Lower leg skin (tissue), 4 donors: ENCODE measurements at places on chromosomes 6 and 20. TPM values are rescaled to one million over a fixed set of nuclear protein-coding genes. Genes with fewer than 3 reads are reported as not detected.

The FNDC1 gene
- not detected for total RNA-seq

The MDFI gene
- total RNA-seq, result 36.9 TPM

The GPR63 gene
- total RNA-seq, result 0.62 TPM

The MEP1A gene
- total RNA-seq, result not detected

The IRF4 gene
- 7.7 TPM for total RNA-seq

The SLC44A4 gene
- 4.4 TPM for total RNA-seq

The LY6G6F gene
- not detected for total RNA-seq

The MUCL3 gene
- total RNA-seq, result not detected

The HLA-DMB gene
- total RNA-seq, result 23.2 TPM

GRCh38 chr6:24051942-24052589 lies 73.9 kb upstream of the NRSN1 start:
- DNase-seq, result no peak

GRCh38 chr20:62643521-62644043 lies 1.3 kb downstream of the SLCO4A1 start:
- DNase-seq, result no peak

- no peak for DNase-seq
Measured at GRCh38 chr6:110103260-110103659, 76.2 kb downstream of the WASF1 start.

DNA sequence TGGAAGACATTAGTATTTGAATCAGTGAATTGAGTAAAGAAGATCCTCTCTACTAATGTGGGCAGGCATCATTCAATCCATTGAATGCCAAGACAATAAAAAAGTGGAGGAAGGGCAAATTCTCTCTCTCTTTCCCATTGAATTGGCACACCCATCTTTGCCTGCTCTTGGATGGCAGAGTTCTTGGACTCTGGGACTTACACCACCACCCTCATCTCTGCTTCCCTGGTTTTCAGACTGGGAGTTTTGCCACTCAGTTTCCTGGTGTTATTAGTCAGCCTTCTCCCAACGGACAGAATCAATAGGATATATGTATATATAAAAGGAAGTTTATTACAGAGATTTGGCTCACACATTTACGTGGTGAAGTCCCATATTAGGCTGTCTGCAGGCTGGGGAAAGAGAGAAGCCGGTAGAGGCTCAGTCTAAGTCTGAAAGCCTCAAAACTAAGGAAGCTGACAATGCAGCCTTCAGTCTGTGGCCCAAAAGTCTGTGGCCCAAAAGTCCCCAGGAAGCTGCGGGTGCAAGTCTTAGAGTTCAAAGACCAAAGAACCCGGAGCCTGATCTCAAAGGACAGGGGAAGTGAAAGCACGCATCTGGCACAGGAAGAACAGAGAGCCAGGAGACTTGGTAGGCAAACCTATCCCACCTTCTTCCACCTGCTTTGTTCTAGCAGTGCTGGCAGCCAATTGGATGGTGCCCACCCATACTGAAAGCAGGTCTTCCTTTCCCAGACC lies 64.4 kb downstream of the SMPDL3A start:
- no peak for DNase-seq

DNA sequence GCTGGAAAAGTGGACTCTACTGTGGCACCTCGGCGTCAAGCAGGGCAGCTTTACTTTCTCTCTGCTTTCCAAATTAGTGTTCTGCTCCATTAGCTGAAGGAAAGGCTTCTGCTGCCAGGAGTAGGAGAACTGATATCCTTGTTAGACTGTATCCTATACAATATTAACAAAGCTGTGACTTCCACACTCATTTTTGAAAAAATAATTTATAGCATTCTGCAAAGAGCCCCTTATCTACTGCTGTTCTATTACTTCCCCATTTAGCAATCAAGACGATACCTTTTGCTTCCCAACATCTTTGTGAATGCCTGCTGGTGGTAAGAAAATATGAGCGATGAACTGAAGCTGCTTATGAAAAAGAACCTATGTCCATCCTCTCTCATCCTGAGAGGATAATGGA lies 151.1 kb downstream of the UBE3D start:
- DNase-seq, result no peak

- DNase-seq, result peak; percentile 56
Measured at GRCh38 chr20:50837532-50838321, 42.9 kb downstream of the BCAS4 start.

- DNase-seq, result no peak
Measured at GRCh38 chr6:35202066-35202546, 11.7 kb upstream of the SCUBE3 start.

DNA sequence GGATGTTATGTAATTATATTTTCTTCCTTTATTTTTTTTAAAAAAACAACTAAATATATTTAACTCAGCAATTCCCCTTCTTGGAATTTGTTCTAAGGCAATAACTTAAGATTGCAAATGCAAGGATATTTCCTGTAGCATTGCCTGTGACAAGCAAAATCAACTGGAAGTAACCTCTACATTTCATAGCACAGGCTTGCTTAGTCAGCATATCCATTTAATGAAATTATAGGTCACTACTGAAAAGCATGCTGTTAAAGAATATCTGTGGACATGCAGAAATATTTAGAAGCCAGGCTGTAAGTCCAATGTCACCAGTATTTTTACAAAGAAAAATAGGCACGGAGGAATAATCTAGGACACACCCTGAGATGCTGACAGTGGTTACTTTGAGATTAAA lies 8.7 kb upstream of the MEP1A start:
- DNase-seq, result no peak

DNA sequence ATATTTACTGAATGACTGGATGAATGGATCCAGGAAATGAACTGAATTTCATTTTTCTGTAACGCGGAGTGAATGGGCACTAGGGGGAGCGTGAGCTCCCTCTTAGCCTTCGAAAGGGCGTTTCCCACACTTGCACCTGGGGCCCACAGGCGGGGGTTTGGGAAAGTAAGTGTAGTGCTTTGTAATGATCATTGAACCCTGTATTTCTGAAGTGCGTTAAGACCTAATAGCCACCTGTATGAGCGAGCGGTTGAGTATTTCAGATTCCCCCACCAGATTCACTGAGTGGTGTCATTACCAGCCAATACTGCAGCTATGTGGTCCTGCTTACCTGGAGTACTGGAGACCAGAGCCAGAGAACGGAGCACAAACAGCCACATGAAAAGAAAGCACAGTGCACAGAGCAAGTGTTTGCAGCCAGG lies 10.5 kb downstream of the SYTL3 start:
- no peak for DNase-seq

GRCh38 chr6:128395596-128395995 lies 124.8 kb downstream of the PTPRK start:
- no peak for DNase-seq

DNA sequence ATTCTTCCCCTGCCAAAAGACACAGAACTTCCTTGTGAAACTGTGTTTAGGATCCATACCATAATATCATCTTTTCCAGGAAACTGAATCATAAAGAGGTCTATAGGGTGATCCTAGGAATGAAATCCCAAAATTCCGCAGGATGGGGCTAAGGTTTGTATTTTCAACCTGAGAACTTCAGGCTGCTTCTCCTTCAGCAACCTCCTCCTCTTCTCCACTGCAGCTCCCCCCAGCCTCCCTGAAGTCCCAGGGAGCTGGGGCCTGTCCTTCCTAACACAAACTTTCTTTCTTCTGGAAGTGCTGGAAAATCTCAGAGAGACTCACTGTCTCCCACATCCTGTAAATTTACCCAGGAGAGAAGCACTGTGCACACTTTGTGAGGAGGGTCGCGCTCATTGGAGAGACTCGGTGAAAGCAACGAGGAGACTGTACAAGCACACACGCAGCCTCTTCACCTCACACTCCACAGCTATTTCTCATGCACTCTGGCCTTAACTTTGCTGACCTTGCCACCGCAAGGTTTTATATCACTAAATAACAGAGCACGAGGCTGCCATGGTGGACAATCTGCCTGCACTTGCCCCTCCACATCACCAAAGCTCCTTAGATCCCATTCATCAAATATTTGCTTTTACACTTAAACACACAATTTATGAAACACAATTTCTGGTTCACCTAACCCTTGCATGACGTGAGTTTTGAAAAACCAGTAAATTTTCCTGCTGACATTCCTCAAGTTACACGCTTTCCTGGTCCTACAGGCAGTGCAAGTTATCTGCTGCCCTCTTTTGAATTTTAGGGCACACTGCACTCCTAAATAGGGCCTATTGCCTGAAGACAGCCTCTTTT lies 14.3 kb downstream of the ID4 start:
- no peak for DNase-seq

DNA sequence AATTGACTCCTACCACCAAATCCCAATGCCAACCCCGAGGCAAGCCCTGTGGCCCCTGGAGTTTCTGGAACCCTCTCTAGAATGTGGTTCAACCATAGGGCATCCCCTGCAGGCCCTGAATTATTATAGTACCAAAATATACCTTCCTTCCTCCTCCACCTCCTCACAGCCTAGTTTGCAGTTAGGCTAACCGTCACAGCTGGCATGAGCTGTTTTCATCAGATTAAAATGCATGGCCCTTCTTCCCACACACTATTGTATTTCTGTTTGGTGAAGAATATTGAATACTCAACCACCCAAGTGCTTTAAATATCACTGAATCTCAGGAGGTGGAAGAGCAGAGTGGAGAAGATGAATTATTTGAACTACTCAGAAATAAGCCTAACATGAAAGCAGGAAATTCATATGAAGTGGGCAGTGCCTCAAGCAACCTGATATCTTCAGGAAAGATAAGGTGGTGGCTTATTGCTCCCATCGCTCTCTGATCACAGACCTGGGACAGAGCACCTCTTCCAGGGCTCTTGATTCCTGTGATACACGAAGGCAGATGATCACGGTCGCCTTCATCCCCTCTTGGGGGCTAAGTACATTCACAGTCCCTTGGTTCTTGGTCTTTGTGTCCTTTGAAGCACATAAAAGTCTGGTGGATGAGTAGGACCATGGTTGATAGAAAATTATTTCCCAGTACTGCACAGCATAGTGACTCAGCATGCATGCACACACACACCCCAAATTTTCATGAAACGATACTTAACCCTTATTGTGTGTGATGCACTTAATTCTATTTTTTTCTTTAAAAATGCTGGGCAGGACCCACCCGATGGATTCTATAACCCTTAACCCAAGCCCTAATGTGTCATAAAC lies 90.9 kb downstream of the PSMG4 start:
- DNase-seq, result no peak

GRCh38 chr20:47262365-47263013 lies 94.0 kb downstream of the ZMYND8 start:
- DNase-seq, result no peak

DNA sequence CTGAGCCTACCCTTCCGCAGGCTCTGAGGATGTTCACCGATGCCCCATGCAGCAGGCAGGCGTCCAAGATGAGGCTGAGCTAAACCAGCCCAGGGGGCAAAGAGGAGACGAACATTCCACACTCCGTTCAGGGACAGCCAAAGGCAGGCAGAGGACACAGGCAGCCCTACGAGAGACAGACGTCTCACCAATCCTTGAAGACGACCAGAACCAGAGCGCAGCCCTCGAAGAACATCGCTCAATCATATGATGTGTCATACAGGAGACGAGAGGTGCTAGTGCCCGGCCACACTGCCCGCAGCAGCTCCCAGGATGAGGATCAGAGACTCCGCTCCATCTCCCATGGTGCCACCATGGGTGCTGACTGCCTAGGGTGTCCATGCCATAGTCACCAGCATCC lies 35.6 kb upstream of the TMEM181 start:
- DNase-seq, result no peak

GRCh38 chr20:63118303-63119120 lies 97.4 kb downstream of the YTHDF1 start:
- no peak for DNase-seq

- no peak for DNase-seq
Measured at GRCh38 chr6:73803562-73804241, 107.7 kb downstream of the CD109 start.

DNA sequence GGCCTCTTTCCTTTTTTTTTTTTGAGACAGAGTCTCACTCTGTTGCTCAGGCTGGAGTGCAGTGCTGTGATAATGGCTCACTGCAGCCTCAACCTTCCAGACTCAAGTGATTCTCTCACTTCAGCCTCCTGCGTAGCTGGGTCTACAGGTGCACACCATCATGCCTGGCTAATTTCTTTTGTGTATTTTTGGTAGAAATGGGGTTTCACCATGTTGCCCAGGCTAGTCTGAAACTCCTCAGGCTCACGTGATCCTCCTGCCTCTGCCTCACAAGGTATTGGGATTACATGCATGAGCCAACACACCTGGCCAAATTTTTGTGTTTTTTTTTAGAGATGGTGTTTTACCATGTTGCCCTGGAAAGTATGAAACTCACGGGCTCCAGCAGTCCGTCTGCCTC lies 29.3 kb downstream of the SRC start:
- DNase-seq, result no peak

- DNase-seq, result peak; percentile 33
Measured at GRCh38 chr6:160042014-160042773, 73.3 kb downstream of the IGF2R start.

DNA sequence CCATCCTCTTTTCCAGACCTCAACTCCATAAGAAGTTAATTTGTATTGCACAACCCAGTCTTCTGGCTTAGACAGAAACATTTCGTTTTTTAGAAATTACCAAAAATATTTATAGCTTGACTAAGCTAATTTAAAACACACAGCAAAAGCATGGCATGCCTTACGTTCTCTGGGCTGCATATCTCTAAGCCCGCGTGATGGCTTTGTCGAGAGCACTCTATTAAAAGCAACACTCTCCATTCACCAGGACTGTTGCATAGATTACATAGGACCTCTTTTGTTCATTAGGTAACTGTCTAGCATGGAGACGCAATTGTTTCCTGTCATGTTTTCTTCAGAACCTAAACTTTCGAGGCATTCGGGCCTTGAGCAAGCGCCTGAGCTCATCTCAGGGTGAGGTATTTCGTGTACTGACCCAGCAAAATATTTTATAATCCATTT lies 104.5 kb downstream of the IBTK start:
- no peak for DNase-seq

- no peak for DNase-seq
Measured at GRCh38 chr20:62752181-62752670, 43.6 kb downstream of the NTSR1 start.

GRCh38 chr6:13407709-13408695 lies 79.4 kb downstream of the GFOD1 start:
- peak; percentile 38 for DNase-seq

DNA sequence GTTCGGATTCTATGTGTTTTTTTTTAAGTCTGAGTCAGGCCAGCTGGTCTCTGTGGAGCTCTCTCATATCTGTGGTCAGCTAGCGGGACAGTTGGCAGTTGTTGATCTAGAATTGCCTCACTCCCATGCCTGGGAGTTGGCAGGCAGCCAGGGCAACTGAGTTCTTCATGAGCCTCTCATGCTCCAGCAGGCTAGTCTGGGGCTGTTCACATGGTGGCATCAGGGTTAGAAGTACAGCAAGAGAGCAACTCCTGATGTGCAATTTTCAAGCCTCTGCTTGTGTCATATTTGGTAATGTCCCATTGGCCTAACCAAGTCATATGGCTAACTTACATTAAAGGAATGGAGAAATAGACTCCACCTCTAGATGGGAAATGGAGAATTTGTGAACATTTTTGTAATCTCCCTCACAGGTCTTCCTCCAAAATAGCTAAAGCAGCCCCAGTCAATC lies 6.7 kb upstream of the IFT52 start:
- peak; percentile 43 for DNase-seq
